ENCODE measurements at places on chromosomes 13 and 19.

DNA sequence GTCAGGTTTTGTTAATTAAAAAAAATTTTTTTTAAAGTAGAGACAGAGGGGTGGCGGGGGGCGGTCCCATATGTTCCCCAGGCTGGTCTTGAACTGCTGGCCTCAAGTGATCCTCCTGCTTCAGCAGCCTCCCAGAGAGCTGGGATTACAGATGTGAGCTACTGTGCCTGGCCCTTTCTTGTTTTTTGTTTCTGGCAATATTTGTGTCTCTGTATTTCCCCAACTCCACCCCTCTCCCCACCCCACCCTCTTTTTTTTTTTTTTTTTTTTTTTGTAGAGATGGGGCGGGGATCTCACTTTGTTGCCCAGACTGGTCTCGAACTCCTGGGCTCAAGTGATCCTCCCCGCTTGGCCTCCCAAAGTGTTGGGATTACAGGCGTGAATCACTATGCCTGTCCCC, 600 bp upstream of the CAPN12 start:
- no peak for DNase-seq

GRCh38 chr19:51100601-51101000, 7.6 kb downstream of the CTU1 start:
- DNase-seq = no peak

- peak; percentile 47 for DNase-seq
Measured at GRCh38 chr13:28058866-28059613, 41.3 kb downstream of the FLT3 start.

- DNase-seq = no peak
Measured at GRCh38 chr13:27203854-27204253, 32.2 kb upstream of the USP12 start.

- no peak for DNase-seq
Measured at GRCh38 chr19:53311044-53311443, 22.5 kb upstream of the ZNF845 start.

DNA sequence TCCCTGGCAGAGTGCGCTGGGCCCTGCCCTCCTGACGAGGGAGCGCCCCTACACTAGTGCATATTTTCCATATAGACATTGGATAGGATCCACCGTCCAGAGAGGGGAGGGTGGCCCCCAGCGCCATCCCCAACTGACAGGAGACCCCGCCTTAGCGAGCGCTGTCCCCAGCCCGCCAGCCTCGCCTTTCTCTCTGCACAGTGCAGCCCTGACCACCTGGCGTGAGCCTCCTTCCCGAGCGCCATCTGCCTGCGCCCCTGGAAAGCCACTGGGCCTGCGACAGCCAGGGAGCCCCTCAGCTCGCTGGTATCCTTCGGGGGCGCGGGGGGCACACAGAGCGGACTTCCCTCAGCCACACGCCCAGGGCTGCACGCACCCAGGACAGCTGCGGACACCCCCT, 42.1 kb upstream of the ATP12A start:
- DNase-seq = no peak

GRCh38 chr19:30360376-30361106, 11.6 kb upstream of the ZNF536 start:
- DNase-seq = no peak

GRCh38 chr19:10979951-10980381, 19.1 kb downstream of the SMARCA4 start:
- DNase-seq = peak; percentile 51

DNA sequence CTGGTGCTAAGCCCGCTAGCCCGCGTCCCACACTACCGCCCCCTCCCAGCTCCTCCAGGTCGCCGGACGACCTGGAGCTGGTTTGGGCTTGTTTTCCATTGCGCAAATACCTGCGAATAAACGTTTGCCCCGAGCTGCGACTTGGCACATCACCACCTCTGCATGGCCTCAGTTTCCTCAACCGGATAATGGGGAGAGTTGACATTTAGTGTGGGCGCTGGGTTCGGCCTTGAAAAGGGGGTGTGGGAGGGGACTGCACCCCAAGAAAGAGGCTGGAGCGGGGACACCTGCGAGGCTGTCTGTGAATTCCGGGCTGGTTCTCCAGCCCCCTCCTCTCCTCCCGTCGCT, 11.0 kb upstream of the JUND start:
- DNase-seq = no peak

All from GF-D8 (cell line).